Right renal pelvis (tissue), 4 donors: ENCODE measurements at places on chromosomes 16 and 17.

GRCh38 chr16:74865922-74866598 is 91.4 kb upstream of the FA2H start:
- no peak for DNase-seq

GRCh38 chr17:68302066-68302564 is 10.8 kb downstream of the ARSG start:
- no peak for DNase-seq

DNA sequence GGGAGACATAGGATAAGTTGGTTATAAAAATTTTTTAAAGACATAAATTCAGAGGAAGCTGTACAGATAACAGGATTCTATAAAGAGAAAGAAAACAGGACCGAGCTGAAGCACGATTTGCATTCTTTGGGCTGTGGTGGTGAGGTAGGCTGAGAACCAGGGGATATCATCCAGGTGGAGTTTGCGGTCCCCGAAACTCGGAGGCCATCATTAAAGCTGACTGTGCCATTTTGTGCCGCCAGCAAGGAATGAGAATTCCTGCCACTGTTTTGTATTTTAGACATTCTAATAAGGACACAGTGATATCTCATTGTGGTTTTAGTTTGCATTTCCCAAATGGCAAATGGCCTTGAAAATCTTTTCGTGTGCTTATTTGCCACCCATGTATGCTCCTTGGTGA is 197.9 kb downstream of the IRF8 start:
- DNase-seq = no peak

- no peak for DNase-seq
These were observed at the start of gene STX1B for GRCh38 chr16:31010585-31011325. Gene STX1B (minus strand): TSS chr16:31010638. CDS start chr16:31010396, 242 bp downstream.

GRCh38 chr16:65773301-65773874 is 593.1 kb upstream of the CDH5 start:
- no peak for DNase-seq

GRCh38 chr17:27906226-27906580 is 13.0 kb upstream of the LYRM9 start:
- DNase-seq = no peak

GRCh38 chr16:17936766-17937402 is 399.7 kb downstream of the NPIPA8 start:
- no peak for DNase-seq

DNA sequence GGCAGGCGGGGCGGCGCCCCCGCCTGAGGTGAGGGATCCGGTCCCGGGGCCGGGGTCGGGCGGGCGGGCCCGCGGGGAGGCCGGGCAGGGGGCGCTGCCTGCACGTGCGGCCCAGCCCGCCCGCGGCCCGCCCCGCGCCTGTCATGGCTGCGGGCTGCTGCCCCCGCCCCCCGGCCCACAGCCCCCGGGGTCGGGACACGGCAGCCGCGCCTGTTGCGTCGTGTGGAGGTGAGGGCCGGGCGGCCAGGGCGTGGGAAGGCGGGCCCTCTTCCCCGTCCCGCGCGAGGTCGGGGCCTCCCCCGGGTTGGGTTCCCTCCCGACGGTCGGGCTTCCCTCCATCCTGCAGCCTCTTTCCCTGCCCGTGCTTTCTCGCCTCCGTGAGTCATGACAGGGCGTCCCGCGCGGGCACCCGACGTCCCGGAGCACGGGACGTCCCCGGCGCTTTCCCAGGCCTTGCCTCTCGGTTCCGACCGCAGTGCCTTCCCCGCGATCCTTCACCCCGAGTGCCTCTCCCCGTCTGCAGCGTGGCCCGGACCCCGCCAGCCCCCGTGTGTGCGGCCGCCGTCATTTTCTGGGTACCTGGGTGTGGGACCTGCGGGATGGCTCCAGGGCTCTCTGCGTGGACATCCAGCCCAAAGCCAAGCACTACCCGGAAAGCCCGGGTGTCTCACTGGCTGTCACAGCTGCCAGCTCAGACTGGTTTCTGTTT is 76.7 kb downstream of the CHD9 start:
- peak; percentile 18 for DNase-seq

- DNase-seq = no peak
These were observed 16.3 kb downstream of the TNRC6A start for GRCh38 chr16:24745791-24746190.

- DNase-seq = no peak
These were observed 826.4 kb downstream of the CDH11 start for GRCh38 chr16:64295466-64295865.

GRCh38 chr16:22123759-22124490 is 31.6 kb downstream of the VWA3A start:
- no peak for DNase-seq

- no peak for DNase-seq
These were observed 152.4 kb downstream of the SSH2 start for GRCh38 chr17:29777663-29778062.

- DNase-seq = no peak
These were observed 7.8 kb downstream of the ITGA3 start for GRCh38 chr17:50063561-50064252.
